ENCODE measurements at places on chromosomes 1 and 21.

- DNase-seq = no peak
These were observed 338.6 kb upstream of the SNX7 start for GRCh38 chr1:98322966-98323365.

- no peak for DNase-seq
These were observed 28.4 kb upstream of the LIN9 start for GRCh38 chr1:226337276-226337875.

DNA sequence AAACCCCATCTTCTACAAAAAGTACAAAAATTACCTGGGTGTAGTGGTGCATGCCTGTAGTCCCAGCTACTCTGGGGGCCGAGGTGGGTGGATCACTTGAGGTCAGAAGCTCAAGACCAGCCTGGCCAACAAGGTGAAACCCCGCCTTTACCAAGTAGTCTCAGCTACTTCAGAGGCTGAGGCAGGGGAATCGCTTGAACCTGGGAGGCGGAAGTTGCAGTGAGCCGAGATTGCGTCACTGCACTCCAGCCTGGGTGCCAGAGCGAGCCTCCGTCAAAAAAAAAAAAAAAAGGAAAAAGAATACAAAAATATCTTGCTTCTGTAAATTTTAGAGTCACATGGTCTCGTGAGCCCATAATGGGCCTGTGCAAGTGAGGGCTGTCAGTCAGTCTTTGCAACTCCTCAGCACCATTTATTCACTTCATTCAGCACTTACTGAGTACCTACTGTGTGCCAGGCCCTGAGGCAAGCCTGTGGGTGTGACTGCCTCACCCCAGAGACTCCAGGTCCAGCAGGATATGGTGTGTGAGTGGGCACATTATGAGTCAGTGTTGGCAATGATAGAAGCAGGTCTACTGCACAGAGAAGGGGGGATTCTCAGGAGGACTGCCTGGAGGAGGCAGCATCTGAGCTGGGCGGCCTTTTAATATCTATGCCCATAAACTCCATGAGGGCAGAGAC is 46.8 kb upstream of the TARDBP start:
- DNase-seq = no peak

- no peak for DNase-seq
These were observed 58.3 kb upstream of the LYST start for GRCh38 chr1:235925016-235925415.

GRCh38 chr1:81802707-81803430 is 2.1 kb downstream of the ADGRL2 start:
- DNase-seq = no peak

DNA sequence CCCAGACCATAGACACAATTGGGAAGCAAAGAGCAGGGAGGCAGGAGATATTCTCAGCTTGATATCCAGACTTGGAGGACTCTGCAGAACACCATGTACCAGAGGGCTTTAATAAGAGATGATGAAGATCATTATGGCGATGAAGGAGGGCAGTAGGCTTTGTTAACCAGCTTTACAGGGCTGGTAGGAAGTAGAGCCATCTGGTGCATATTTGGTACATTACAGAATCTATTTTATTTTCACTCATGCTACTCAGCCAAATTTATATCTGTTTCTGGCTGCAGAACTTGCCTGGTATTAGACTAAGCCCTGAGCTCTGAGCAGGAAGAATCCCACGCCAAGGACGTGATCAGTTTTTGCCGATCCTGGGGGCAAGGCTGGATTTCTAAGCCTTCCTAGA is 61.8 kb upstream of the SYT6 start:
- DNase-seq = no peak

GRCh38 chr1:170196490-170197236 is 50.9 kb downstream of the NTMT2 start:
- DNase-seq = no peak

DNA sequence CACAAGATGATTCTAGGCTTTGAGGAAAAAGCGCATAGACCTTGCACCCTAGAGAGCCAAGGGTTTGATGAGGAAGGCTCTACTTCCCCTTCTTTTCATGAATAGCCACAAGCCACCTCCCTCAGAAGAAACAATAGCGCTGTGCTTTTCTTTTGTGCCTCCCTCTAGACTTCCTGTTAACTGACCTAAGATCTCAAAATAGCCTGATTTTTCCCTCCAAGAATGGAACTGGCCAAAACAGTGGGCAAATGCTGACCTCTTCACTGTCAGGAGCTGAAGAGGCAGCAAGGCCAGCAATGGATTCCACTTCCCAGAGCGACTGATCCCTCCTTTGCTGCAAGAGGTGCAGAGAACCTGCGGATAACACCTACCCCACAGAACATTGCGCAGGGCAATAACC is 362.8 kb downstream of the KCNH1 start:
- DNase-seq = no peak

- DNase-seq = no peak
These were observed 32.4 kb upstream of the ECE1 start for GRCh38 chr1:21322681-21323016.

DNA sequence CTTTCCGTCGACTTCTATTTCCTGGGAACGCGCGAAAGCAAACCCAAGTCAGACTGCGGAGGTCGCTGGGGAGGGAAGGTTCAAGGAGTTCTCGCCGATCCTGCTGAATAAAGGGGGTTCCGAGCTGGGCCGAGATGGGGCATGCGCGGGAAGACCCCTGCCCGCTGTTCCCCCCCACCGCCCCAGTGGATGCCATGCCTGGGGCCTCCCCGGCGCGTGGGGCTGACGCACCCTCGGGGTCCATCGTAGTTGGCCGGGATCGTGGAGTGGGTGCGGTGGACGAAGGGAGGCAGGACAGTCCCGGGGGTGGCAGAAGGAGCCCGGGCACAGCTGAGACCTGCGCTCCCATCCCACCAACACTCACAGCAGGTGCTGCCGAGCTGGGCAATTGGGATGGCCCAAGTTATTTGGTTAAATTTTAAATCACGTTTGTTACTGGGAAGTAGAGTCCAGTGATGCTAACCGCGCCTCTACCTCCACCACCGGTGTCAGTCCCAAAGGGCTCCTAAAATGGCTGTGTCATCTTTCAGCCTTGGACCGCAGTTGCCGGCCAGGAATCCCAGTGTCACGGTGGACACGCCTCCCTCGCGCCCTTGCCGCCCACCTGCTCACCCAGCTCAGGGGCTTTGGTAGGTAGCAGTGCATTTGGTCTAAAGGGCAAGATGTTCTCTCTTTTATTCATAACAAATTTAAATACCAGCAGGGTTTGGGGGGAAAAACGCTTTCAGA is 801 bp downstream of the MX1 start:
- no peak for DNase-seq

DNA sequence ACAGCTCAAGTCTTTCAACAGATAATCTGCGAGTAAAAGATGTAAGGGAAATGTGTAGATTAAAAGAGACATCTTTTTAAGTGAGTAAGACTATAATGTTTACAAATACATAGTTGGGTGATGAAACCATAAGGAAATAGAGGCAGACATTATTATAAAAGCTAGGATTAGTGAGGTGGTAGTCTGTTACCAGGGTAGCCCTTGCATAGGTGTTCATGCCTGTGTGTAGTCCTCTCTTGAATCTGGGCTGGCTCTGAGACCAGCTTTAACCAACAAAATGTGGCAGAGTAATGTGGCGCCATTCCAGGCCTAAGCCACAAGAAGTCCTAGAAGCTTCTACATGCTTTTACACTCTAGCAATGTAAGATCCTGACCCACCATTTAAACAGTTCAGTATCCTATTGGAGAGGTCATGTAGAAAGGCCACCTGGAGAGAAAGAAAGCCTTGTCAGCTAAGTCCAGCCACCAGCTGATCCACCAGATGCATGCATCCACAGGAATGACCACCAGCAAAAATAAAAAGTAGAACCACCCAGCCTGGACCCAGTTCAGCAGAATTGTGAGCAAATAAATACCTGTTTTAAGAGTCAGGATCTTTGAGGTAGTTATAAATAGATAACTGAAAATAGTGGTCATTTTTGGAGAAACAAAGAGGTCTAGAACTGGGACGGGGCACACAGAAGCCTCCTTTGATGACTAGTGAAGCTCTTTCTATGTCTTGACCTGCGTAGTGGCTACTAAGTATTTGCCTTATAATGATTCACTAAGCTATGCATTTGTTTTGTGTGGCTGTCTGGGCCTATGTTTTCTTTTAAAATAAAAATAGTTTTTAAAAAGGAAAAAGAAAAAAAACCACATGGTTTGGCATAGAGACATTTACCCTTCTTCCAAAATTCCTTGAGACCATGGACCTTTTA is 8.1 kb downstream of the NIBAN1 start:
- DNase-seq = no peak

- DNase-seq = peak; percentile 59
These were observed 22.9 kb downstream of the KCNA10 start for GRCh38 chr1:110495926-110496600.
